Activated CD8-positive, alpha-beta memory T cell treated with anti-CD3 and anti-CD28 coated beads, Interleukin-2, amount 10 ng/mL, durations not matched to agents 7 days and 5 days (primary cell): ENCODE measurements at places on chromosomes 1 and 21.

DNA sequence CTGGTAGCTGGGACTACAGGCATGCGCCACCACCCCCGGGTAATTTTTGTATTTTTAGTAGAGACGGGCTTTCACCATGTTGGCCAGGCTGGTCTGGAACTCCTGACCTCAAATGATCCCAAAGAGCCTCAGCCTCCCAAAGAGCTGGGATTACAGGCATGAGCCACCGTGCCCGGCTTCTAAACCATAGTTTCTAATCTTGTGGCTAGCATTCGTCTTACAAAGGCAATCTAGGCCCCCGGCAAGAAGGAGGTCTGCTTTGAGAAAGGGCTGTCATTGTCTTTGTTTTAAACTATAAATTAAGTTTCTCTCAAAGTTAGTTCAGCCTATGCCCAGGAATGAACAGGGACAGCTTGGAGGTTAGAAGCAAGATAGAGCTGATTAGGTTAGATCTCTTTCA is 10.3 kb upstream of the L1TD1 start:
- DNase-seq: no peak

DNA sequence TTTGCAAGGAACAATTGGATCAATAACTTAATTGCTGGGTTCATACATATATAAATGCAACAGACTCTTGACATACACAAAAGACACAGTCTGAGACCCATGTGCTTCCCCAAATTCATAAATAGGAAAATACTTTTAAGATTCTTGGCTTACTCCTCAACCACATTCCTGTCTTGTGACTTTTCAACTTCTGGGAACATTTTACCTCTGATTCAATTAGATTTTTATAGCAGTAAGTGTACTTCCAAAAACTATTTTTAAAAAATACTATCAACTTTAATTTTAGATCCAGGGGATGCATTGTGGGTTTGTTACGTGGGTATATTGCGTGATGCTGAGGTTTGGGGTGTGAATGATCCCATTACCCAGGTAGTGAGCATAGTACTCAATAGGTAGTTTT is 406.7 kb downstream of the RPS6KC1 start:
- DNase-seq: no peak

DNA sequence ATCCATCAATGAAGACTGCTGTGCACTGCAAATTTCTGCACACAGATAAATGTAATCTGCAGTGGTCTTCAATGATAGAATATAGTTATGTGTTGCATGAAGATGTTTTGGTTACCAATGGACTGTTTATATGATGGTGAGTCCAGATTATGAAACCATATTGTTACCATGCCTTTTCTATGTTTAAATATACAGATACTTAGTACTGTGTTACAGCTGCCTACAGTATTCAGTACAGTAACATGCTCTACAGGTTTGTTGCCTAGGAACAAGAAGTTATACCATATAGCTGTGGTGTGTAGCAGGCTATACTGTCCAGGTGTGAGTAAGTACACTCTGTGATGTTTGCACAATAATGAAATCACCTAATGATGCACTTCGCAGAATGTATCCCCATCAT is 40.8 kb downstream of the SORT1 start:
- no peak for DNase-seq

- DNase-seq: no peak
Measured at GRCh38 chr1:168365719-168366479, 85.2 kb downstream of the TBX19 start.

GRCh38 chr1:233547726-233548125 is 66.2 kb upstream of the KCNK1 start:
- DNase-seq: no peak

DNA sequence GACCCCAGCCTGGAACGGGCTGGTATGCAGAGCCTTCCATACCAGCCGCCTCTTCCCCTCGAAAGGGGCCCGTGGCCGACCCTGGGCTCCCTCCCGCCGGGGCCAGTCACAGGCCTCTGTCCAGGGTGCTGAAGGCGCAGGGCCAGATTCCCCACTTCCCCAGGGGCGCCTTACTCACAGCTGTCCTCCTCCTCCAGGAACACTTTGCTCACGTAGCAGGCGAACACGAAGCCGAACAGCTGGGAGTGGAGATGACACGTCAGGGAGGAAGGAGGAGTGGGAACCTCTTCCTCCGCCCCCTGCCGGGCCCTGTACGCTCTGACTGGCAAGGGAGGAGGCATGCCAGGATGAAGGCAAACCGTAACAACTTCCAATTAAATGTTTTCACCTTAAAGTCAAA is 57.3 kb downstream of the NKAIN1 start:
- DNase-seq: peak; percentile 65

DNA sequence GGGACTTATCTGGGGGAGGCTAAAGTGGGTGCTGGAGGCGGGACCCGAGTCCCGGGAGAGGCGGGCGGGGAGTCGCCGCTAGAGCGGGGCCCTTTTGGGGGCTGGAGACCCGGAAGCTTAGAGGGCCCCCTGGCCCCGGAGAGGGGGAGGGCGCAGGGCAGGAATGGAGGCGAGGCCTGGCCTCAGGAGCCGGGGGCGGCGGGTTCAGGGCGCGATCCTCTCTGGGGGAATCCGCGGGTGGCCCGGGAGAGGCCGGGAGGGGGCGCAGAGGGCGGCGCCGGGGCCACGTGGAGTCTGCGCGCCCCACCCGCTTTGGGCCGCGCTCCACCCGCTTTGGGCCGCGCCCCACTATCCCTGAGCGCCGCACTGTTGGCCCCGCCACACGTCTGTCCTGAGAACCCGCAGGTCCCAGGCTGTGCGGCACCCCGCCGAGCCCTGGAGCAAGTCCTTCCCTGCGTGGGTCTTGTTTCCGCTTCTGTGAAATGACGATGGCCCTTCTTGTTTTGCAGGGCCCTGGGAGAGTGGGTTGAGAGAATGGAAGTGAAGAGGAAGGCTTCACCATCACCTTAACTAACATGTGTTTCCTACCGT is 84.4 kb downstream of the NKAIN1 start:
- DNase-seq: peak; percentile 76

- DNase-seq: no peak
Measured at GRCh38 chr21:31124010-31124409, 85.7 kb upstream of the KRTAP19-8 start.

DNA sequence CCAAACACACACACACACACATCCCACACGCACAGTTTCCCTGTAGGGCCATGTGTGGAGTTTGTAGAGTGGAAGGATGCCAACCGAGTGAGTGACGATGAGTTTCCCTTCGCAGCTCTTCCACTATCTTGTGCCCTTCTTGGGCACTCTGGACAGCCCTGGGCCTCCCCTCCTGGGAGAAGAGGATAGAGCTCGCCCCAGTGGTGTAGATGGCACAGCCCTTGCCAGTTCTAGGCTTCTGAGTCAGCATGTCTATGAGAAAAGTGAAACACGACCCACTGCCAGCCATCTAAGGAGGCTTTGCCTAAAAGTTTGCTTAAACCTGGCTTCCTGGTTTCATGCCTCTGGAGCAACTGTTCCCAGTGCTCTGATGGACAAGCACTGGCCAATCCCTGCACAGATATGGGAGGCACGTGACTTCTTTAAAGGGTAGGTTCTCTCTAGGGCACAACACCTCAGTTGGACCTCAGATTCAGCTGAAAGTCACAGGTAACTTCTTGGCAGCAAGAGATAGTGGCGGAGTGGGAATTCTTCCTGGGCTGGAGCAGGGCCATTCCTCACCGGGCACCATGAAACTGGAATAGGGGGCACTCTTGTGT is 195.9 kb upstream of the GALNT2 start:
- DNase-seq: no peak

GRCh38 chr1:51325878-51326755 is 4.2 kb downstream of the TTC39A start:
- no peak for DNase-seq

- DNase-seq: peak; percentile 12
Measured at GRCh38 chr1:180157576-180158057, 2.9 kb downstream of the QSOX1 start.

- no peak for DNase-seq
Measured at GRCh38 chr1:111990026-111990877, 784 bp upstream of the KCND3 start.

- no peak for DNase-seq
Measured at GRCh38 chr1:147223740-147224615, 1.2 kb downstream of the FMO5 start.

DNA sequence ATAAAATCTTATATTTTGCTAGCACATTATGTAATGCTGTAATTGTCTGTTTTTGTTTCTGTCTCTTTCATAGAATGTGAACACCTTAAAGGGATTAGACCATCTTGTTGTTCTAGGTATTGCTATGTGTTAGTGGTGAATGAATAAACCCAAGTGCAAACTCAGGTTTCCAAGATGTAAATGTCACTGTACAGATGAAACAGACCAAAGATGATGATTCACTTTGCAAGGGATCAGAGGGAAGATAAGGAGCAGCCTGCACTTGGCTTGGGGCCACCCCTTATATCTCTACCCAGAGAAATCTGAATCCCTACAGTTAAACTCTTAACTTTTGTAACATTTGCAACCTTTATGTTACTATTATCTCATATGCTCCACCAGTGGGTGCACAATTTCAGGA is 25.4 kb downstream of the UROD start:
- DNase-seq: no peak

DNA sequence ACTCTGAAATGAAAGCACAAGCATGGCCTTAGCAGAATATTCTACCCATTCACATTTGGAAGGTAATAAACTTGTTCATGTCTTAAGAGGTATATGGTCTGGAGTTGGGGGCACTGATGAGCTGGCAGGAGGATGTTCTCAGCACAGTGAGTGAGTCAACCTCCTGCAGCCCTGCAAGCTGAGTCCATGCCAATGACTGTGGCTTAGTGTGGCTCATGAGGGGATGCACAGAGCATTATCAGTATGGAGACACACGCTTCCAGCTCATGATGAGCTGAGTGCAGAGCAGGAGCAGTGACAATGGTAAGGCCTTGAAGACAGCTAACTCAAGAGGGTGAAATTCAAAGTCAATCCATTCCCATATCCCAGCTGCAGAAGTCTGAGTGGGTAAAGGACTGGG is 102.3 kb downstream of the TNFSF18 start:
- DNase-seq: no peak

DNA sequence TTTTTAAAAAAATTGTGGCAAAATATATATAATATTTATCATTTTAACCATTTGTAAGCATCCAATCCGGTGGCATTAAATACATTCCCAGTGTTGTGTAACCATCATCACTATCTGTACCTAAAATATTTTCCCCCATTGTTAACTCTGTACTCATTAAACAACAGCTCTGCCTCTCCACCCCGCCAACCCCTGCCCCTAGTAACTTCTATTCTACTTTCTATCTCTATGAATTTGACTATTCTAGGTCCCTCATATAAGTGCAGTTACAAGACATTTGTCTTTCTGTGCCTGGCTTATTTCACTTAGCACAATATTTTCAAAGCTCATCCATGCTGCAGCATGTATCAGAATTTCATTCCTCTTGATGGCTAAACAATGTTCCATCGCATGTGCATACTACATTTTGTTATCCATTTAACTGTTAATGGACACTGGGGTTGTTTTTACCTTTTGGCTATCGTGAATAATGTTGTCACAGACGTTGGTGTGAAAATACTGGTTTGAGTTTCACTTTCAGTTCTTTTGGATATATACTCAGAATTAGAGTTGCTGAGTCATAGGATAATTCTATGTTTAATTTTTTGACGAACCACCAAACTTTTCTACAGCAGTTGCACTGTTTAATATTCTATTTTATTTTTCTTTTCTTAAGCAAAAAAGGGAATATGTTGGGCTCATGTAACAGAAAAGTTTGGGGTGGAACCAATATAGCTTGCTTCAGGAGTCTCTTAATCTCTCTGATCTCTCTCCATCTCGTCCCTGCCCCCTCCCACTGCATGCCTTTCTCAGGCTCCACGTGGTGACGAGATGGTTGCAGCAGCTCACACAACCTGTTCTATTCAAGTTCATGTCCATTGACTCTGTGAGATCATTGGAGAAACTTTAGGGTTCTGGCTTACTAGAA is 25.2 kb upstream of the RCAN1 start:
- DNase-seq: peak; percentile 72

- DNase-seq: no peak
Measured at GRCh38 chr1:242228991-242229390, 230.1 kb upstream of the MAP1LC3C start.

DNA sequence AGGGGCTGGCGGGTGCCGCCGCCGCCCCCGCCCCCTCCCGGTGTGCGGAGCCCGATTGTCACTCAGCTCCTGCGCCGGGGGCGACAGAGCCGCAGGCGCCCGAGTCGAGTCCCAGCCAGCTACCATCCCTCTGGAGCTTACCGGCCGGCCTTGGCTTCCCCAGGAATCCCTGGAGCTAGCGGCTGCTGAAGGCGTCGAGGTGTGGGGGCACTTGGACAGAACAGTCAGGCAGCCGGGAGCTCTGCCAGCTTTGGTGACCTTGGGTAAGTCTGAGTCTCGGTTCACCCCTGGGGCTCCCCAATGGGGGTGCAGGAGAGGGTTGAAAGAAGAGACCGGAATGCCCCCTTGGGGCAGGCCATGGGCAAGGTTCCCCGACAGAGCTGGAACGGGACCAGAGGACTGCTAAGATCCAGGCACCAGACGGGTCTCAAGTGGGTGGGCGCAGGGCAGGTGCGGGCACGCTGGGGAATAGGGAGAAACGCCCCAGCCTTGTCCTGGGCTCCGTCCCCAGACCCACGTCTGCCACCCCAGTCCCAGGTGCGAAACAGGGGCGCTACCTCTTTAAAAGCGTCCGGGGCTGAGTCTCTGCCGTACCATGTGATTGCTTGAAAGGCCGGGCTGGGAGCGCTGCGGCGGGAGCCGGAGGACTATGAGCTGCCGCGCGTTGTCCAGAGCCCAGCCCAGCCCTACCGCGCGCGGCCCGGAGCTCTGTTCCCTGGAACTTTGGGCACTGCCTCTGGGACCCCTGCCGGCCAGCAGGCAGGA is at the start of gene ADORA1:
ADORA1 (plus strand) TSS at position 61 of the 765 bp plus-strand sequence. CDS start 1,116 bp downstream, outside the sequence.
- peak; percentile 35 for DNase-seq

- no peak for DNase-seq
Measured at GRCh38 chr1:232307296-232308017, 322.5 kb downstream of the SIPA1L2 start.
